Inflammatory macrophage treated with lipopolysaccharide for 1 hour (primary cell): ENCODE measurements at places on chromosomes 4 and X.

DNA sequence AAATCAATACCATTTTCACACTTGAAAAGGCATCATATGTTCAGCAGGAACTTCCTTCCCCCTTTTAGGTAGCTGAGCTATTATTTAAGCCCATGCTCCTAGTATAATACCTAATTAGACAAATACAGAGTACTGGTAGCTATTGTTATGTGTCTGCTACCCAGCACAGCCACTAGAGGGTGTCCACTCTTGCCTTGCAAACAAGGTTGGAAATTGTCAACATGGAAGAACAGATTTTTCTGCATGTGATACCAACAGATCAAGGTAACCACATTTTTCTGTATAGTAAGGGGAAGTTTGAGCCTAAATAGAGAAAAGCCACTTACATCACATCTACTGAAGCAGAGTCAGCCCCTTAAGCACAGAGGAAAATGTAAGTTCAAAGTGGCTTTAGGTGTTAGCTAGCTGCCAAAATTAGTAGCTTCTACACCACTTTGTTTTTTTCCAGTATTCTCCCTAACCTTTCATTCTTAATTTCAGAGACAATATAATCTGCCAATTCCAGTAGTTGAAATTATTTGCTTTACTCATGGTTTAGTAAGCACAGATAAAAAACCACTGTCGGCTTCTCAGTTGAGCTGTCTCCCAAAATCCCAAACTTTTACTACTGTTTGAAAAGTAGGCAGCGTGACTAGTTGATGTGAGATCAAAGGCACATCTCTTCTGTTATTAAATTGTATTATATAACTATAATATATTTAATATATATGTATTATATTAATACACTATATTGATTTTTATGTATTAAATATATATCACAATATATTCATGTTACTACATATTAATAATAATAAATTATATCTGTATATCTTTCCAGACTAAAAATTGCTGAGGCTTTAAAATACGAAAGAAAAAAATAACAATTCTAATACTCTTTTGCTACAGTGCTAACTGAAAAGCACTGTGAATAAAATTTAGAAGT, 38.2 kb downstream of the EDNRA start:
- peak; percentile 47 for DNase-seq

DNA sequence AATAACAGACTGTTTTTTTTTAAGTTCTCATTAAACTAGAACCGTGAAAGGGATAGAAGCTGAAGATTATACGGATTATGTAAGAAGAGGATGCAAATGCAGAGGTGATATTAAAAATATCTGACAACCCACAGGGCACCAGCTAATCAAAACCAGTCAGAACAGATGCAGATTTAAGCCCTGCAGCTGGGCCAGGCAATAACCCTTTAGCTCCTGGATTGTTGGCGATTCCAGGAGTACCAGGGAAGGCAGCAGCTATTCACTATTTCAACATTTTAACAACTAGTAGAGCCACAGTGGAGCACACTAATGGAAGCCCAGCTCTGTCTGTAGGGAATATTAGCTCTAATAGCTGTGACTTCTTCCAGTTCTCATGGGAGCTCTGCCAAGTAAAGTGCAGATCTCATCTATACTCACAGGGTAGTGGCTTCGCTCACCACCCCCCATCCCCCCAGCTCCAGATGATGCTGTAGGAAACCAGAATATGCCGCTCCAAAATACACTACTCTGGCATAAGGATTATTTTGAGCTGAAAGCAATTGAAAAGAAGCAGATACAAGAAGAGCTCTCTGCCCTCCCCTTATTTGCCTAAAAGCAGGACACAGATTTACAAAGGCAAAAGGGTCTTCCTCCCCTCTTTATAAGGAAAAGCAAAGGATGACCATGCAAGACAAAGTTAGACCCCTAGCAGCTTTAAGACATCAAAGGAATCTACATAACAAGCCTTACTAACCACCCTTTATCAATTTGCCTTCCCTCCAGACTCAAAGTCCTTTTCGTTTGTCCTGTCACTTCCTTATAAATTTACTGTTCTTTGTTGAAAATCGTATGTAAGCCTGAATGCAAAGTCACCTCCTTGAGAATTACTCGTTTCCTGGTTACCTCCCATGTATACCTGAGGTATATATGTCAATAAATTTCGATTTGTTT, 13.7 kb downstream of the SCD5 start:
- no peak for DNase-seq

- no peak for DNase-seq
These were observed 91.6 kb upstream of the BMP2K start for GRCh38 chr4:78684325-78685079.

DNA sequence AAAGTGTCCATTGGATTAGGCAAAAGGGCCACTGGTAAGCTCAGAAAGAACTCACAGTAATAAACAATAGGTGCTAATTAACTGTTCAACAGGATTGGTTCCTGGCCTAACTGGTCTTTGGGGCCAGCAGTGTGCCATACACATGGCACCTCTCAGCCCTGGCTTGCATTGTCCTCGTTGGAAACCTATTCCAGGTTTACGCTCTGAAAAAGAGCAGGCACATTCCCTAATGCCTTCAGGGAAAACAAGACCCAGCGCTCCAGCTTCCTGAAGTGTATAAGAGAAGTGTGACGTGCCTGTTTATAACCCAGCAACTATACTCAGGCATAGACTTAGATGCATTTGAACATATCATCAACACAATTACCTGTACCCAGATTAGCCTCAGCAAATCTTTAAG, 51.9 kb upstream of the RBM47 start:
- DNase-seq = no peak

DNA sequence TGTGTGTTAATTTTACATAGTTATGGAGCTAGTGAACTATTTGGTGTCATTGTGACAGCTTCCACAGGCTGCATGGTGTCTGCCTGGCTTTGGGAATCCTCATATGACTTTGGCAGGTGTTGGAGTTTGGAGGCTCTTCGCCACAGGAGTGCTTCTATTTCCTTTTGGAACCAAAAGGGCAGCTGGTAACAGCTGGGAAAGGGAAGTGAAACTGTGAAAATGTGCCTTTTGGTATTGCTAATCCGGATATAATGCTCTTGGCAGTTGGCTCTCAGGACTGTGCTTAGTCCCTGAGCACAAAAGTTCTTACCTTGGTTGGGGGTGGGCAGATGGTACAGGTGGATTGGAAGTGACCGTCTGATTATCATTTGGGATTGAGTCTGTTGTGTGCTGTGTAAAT, 18.1 kb downstream of the OFD1 start:
- peak; percentile 43 for DNase-seq
